Activated CD8-positive, alpha-beta memory T cell treated with anti-CD3 and anti-CD28 coated beads for 1 hour (primary cell): ENCODE measurements at places on chromosomes 6 and 20.

GRCh38 chr20:25252230-25252651 lies 4.4 kb downstream of the PYGB start:
- no peak for DNase-seq

DNA sequence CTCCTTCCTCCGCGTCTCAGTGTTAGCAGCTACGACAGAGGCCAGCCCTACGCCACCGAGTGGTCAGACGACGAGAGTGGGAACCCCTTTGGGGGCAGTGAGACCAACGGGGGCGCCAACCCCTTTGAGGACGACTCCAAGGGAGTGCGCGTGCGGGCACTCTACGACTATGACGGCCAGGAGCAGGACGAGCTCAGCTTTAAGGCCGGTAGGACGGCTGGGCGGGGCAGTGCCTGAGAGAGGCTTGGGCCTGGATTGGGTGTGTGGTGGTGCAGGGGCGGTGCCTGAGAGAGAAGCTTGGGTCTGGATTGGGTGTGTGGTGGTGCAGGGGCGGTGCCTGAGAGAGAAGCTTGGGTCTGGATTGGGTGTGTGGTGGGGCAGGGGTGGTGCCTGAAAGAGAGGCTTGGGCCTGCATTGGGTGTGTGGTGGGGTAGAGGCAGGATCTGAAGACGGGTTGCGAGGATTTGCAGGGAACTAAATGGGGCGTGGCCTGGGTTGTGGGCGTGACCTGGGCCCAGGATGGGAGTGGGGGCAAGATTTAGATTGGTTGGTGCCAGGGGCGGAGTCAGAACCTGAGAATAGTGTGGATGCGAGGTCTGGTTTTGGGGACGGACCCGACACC lies 24.4 kb downstream of the SPDEF start:
- no peak for DNase-seq

DNA sequence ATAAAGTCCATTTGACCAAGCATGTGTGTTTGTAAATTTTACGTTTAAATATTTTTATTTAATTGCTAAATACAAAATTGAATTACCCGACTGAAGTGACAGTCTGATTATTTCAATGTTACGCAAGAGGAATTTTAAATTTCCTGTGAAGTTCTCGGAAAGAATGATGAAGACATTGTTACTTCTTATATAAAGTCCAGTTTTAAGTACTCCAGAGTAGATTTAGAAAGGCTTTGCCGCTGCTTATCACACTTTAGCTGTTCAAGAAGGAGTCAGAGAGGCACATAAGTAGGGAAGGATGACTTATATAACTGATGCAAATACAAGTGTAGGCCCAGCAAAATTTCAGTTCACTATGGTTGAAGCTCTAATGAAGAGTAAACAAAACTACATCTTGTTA lies 265.1 kb upstream of the CITED2 start:
- DNase-seq = no peak

GRCh38 chr6:25369036-25369432 lies 89.9 kb downstream of the CARMIL1 start:
- no peak for DNase-seq

DNA sequence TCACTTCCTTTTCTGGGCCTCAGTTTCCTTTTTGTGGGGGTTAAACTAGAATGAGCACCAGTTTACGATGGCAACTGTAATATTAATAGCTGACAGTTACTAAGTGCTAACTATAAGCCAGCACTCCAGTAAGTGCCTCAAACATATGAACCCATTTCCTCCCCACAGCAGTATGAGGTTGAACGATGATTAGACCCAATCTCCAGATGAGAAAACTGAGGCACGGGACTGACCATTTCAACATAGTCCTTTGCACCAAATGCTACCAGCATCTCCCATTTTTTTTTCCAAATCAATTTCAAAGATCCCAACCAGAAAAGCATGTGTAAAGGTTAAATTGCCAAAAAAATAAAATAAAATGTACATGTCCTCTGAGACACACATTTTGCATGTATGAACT lies 7.1 kb downstream of the SLC13A3 start:
- DNase-seq = no peak

DNA sequence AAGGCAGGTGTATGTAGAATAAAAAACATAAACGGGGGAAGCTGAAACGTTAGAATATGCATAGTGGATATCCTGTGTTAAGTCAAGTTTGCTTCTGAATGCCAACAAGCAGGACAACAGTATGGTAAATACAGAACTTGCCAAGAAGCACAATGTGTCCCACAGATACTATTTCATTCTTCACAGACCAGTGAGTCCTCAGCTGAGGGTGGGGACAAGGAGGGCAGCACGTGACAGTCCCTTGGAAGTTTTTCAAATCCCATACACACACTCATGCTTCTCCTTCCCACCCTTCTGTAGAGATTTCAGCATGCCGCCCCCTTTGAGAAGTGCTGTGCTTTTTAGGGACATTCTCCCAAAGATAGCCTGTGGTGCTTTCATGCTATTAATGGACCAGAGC lies 268.5 kb upstream of the ECI2 start:
- DNase-seq = no peak

DNA sequence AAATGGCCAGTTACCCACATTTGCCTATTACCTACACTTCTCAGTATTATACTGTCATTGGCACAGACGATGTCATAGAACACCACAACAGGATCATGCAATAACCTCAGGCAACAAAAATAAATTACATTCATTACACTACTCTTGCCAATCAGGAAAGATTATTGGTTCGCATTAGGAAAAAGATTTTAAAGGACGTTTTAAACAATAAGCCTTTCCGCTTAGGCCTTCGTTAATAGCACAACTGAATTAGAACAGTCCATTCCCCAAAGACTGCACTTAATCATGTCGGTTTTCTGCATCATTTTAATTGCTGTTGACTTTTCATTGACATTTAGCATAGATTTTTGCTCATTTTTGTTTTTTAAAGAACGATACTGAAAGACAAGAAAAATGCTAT lies 912 bp upstream of the SENP6 start:
- no peak for DNase-seq

DNA sequence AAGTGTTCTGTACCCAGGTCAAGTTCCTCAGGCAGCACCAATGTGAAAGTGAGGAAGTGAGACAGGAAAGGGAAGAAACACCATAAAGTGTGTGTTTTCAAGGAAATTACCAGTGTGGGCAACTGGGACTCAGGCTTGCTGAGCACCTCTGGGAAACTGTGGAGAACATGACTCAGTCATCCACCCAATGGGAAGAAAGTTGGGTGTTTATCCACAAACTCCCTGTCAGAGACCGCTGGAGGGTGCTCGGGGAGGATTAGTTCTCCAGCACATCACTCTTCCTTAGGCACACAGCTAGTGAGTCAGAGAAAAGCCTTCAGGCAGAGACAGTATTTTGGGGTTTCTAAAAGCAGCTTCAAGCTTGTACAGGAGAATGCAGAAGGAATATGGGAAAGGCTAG lies 93.6 kb downstream of the PCSK2 start:
- DNase-seq = no peak

- DNase-seq = no peak
Observed at GRCh38 chr6:143141442-143141841, 80.8 kb downstream of the AIG1 start.

- no peak for DNase-seq
Observed at GRCh38 chr6:132505158-132505557, 7.8 kb downstream of the STX7 start.

- no peak for DNase-seq
Observed at GRCh38 chr20:46551522-46552381, 1.3 kb upstream of the OCSTAMP start.

DNA sequence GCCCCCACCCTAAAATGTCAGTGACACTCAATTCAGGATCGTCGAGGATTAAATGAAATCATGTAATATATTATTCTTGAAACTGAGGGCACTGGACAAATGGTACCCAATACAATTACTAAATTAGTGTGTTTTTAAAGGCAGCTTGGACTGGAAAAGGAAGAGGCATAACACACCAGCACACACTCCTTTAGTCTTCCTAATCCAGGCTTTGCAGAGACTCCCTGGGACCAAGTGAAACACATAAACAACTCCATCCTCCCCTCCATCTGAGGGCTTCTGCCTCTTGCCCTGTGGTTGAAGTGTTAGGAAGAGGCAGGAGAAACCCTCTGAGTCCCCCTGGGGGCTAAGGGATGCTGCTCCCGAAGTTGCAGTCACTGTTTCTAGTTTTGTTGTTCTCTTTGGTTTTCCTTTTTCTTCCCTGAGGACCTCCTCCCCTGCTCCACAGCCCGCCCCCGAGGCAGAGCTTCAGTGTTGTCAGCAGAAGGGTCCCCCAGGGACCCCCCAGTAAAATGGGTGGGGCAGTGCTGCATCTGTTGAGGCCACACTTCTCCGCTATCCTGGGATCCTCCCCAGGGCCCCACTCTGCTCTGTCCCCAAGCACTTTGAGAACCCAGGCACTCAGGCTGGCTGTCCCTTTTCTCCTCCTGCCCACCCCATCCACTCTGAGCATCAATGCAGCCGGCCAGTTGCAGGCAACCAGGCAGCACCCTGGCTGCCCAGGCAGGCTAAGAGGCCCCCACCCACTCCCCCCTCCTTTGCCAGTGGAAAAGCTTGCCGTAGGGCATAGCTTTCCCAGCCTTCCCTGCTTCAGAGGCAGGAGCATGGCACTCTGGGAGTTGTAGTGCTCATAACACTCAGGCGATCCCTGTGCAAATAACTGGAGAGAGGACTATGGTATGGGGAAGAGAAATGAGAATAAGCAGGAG lies 5.9 kb downstream of the TMEM63B start:
- no peak for DNase-seq

- no peak for DNase-seq
Observed at GRCh38 chr6:36701401-36701991, 3.9 kb downstream of the RAB44 start.

DNA sequence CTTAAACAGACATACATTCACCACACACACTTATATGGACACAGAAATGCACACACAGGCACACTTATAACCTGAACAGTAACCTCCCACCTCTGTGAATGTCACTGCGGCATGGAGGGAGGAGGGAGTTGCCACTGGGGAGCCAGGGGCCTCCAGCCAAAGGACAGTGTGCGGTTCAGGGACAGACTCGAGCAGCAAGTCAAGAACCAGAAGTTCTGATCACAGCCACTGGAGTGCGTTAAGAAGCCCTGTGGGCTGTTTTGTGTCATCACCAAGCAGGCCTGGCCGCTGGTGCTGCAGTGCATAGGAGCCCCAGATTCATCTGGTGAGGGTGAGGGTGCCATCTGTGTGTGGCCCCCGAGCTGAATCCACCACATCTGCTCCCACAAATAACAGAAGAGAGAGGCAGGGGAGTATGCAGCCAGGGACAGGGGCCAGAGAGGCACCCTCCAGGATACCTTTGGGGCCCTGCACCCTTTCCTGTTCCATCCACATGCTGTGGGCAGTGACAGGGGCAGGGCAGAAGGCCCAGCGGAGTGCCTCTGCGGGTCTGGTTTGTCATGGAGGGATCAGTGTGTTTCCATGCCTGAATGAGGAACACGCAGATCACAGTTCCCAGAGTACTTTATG lies 20.3 kb downstream of the SYNDIG1 start:
- no peak for DNase-seq

DNA sequence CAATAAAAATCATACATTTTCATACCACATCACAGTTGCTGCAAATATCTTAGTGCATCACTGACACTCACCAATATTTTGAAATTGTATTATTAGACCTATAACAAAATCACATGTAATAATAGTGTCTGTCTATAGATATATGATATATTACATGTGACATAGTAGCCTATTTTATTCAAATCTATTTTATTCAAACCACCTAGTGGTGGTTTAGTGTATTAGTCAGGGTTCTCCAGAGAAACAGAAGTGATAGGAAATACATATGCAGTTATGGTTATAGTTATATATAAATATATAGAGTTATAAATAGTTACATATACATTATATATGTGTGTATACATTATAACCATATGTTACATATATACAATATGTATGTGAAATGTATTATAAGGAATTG lies 366.5 kb upstream of the ARID1B start:
- no peak for DNase-seq

DNA sequence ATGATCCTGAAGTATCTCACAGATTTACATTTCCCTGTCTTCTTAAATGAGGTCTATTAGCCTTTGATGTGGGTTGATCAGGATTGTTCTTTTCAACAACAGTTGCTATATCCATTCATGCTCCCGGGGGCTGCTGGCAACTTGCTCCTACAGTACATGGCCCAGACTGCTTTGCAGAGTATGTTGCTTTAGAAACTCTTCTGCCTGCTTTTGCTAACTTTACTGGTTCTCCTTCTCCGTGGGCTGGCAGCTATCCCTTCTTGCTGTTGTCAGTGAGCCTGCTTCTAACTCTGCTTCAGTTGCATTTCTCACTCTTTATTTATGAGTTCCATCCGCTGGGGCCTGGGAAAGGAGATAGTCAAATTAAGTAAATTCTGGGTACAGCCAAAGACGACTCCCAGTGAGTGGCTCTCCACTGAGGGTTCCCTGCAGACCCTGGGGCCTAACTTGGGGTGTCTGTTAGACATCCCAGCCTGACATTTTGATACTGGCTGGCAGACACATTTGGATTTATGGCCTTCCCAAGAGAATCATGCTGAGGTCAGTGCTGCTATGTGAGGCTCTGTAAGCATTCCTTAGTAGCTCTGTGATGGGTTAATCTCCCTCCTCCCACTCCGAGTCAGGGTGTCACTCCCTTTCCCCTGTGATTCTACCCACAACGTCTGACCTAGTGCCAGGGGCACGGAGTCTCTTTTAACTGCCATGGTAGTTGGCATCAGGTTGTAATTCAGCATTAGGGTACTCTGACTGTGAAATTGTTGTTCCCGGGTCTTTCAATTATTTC lies 73.6 kb downstream of the SLX4IP start:
- no peak for DNase-seq

DNA sequence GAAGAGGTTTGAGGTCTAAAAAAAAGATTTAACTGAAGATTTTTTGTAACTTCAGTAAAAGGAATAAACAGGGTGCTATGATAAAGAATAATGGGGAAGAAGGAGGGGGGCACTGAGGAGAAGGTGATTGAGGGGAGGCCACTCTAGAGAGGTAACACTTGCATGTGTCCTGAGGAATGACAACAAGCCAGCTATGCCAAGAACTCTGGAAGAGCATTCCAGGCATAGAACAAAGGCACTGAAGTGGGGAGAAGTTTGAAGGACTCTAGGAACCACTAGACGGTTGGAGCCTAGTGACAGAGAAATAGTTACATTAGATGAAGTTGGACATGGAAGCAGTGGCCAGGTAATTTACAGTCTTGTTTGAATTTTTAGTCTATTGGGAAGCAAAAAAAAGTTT lies 10.8 kb upstream of the SF3B5 start:
- no peak for DNase-seq

DNA sequence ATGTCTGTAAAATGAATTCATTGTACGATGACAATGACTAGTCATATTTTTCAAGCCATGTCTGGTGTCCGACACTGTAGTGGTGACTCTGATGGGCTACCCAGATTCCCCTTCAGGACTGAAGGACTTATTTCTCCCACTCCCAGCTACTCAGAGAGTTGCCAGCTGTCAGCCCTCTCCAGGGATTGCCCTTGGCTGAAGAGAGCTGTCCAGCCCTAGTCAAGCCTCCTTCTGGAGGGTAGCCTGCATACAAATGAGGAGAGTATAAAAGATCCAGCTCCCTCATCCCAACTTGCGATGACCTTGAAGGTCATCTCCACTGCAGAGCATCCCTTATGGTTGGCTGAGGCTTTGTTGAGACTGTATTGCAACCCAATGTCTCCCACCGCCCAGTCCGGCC lies 29.9 kb downstream of the JPH2 start:
- DNase-seq = no peak

GRCh38 chr20:22572023-22572422 lies 12.3 kb downstream of the FOXA2 start:
- DNase-seq = no peak

- DNase-seq = no peak
Observed at GRCh38 chr6:83708546-83708969, 343 bp downstream of the SNAP91 start.

- DNase-seq = no peak
Observed at GRCh38 chr6:44067173-44068139, 59.8 kb downstream of the MRPL14 start.

GRCh38 chr6:1599469-1599868 lies 10.2 kb upstream of the FOXC1 start:
- DNase-seq = no peak
